ENCODE measurements at places on chromosomes 1 and 21. TPM values are rescaled to one million over a fixed set of nuclear protein-coding genes. Genes with fewer than 3 reads are reported as not detected.

DNA sequence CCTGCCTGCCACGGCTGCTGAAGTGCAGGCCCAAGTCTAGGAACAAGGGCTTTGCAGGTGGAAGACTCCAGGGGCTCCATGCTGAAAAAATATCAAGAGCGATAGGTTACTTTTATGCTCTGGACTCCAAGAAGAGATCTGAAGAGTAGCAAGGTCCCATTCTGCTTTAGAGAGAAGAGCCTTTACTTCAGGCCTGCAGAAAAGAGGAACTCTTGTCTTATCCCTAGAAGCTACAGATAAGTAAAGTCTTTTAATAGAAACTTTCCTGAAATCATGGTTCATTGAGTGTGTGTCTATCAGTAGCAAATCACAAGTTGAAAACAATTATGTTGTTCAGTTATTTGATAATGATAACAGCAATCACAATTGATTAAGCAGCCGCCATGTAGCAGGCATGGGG lies 113.3 kb downstream of the TNR start:
- DNase-seq, result no peak

DNA sequence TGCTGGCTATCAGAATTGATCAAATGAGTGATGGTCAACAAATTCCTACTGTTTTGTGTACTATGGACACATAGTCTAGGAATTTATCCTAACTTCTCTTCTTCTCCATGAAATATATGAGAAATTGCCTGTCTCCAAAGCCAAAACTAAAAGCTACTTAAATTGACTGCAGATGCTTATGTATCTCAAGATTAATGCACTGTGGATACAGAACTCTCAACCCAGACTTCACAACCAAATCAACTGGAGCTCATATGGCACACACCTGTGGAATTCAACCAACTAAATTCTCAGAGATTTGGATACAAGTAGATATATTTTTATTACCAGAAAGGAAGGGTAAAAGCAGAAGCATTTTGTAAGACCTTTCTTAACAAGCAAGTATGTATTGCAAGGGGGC lies 566.1 kb downstream of the LTN1 start:
- DNase-seq, result no peak

KIF1B gene
- total RNA-seq, result 62.1 TPM

SV2A gene
- total RNA-seq, result 1.5 TPM

GRCh38 chr1:40818264-40818961 lies 34.8 kb downstream of the KCNQ4 start:
- peak; percentile 89 for DNase-seq

GRCh38 chr1:93447481-93448291 lies at the start of gene FNBP1L:
Gene FNBP1L, plus strand, starts transcription at chr1:93448118. Its CDS starts 164 bp downstream, at chr1:93448282.
- peak; percentile 81 for DNase-seq

GRCh38 chr1:247487057-247487456 lies 29.2 kb upstream of the OR2B11 start:
- DNase-seq, result no peak
